ENCODE measurements at places on chromosomes 7 and 10. TPM values are rescaled to one million over a fixed set of nuclear protein-coding genes. Genes with fewer than 3 reads are reported as not detected.

ADCY1 gene
- 5.1 TPM for total RNA-seq

TSPAN33 gene
- total RNA-seq, result 3.6 TPM

DNA sequence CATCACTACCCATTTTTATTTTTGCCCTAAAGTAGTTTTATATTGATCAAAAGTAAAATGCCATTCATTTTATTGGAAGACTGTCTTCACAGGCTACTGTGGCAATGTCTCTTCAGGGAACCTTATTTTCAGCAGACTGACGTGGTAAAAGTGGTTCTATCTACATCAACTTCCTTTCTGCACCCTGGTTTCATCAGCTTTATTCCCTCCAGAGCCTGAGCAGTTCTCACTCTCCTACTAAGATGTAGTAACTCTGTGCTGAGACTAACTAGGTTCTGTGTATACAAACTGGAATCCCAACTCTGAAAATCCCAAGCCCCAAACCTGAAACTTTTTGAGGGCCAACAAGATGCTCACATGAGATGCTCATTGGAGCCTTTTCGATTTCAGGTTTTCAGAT lies 155.3 kb downstream of the SFMBT2 start:
- no peak for DNase-seq

DNA sequence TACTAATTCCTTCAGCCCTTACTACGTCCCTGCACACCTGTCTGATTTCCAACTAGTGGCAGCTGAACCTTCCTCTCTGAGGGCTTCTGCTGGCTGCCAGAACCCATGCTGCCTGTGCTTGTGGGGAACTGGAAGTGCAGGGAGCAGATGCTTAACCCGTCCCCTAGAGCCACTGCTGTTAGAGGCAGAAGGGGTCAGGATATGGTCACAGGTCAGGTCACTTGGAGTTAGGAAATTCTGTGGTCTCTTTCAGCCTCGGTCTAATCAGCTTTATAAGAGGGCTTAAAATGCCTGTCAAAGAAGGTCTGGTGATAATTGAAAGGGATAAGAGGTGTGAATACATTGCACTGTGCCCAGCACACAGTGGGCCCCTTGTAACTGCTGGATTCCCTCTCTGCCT lies 82.0 kb downstream of the PLPP4 start:
- no peak for DNase-seq

DNA sequence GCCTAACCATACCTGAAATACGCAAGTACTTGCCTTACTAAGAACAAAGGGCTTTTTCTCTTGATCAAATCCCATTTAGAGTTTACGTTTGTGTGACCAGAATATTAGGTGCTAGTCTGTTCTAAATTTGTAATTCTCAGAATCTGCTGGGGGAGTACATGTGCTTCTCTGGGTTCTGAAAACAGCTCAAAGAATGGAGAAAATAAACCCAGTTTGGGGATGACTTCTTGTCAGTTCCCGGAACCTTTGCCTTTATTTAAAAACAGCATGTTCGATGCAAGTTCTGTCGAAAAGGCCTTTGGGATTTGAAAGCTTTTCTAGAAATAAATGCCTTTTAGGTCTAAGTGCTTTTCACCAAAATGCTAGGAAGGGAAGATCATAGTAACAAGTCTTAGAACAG lies 147.0 kb downstream of the ARID5B start:
- DNase-seq, result peak; percentile 29

DNA sequence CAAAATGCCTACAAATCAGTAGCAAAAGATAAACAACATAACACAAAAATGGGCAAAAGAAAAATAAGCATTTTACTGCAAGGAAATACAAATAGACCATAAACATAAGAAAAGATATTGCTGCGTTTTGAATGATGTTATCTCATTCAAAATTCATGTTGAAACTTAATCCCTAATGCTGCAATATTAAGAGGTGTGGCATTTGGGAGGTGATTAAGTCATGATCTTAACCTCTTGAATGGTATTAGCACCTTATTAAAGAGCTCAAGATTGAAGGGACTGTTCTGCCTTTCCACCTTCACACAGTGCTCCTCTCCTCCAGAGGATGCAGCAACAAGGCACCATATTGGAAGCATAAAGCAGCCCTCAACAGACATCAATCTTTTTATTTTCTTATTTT lies 12.4 kb upstream of the TNKS2 start:
- DNase-seq, result no peak

GRCh38 chr10:114650266-114650665 lies 7.8 kb downstream of the ABLIM1 start:
- no peak for DNase-seq

- DNase-seq, result no peak
Measured at GRCh38 chr7:143282124-143282523, 2.6 kb upstream of the TMEM139 start.

All from naive thymus-derived CD4-positive, alpha-beta T cell (primary cell).